Epithelial cell of proximal tubule (primary cell): ENCODE measurements at places on chromosomes 1 and 21.

- DNase-seq = no peak
Measured at GRCh38 chr21:32611471-32611997, 643 bp downstream of the CFAP298 start.

- DNase-seq = no peak
Measured at GRCh38 chr1:36645867-36646266, 163.2 kb upstream of the CSF3R start.

DNA sequence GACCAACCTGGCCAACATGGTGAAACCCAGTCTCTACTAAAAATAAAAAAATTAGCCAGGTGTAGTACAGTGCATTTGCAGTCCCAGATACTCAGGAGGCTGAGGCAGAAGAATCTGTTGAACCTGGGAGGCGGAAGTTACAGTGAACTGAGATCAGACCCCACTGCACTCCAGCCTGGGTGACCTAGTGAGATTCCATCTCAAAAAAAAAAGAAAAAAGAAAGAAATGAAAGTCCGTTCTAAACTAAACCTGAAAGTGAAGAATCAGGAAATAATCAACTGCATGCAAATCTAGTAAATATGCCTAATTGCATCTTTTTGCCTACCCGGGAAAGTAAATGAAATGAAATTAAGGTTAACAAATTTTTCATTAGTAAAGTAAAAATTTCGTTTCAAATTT is 99.6 kb downstream of the ZZZ3 start:
- DNase-seq = no peak

- no peak for DNase-seq
Measured at GRCh38 chr21:27047283-27047657, 80.4 kb upstream of the ADAMTS5 start.

GRCh38 chr1:158013840-158014730 is 20.6 kb downstream of the KIRREL1 start:
- DNase-seq = no peak

DNA sequence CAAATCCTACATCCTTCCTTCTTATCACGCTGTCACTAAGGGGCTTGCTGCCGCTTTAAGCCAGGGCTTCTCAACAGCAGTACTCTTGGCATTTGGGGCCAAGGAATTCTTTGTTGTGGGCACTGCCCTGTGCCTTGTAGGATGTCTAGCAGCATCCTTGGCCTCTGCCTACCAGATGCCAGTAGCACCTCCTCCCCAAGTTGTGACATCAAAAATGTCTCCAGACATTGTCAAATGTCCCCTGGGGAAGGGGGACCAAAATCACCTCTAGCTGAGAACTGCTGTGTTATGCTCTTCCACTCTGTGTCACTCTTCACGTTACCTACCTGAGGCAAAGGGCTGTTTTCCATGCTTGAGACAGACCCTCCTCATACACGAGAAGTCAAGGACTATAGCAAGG is 400.3 kb upstream of the POU3F1 start:
- no peak for DNase-seq

DNA sequence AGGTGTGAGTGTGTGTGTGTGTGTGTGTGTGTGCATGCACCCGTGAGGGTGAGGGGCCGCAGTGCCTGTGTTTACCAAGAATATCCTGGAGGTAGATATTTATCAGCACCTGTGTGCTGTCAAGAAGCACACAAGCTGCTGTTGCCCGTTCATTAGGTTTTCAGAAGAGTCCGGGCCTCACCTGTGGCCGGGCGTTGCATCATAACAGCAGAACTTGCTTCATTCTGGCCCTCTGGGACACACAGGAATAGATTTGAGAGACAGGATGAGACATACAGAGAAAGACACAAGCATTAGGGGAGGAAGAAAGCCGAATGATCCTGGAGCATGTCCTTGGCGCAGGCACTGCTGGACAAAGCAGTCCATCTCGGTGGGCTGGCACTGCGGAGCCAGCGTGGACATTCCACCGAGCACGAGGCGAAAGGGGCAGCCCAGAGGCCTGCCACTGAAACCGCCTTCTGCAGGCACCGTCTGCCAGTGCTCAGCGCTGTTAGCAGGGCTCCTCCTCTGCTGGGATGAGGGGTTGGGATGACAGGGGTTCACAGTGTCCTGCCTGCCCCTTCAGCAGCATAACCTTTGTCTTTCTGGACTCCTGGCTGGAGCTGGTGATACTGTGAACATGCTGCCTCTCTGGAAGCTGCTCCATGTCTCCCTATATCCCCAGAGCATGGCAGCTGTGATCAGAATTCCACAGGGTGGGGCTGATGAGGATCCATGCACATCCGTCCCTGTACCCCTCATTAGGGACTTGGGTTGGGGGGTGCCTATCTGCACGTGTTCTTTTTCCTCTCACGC is 81.1 kb downstream of the PEX14 start:
- DNase-seq = no peak

- no peak for DNase-seq
Measured at GRCh38 chr21:45613881-45614280, 29.6 kb upstream of the PCBP3 start.

DNA sequence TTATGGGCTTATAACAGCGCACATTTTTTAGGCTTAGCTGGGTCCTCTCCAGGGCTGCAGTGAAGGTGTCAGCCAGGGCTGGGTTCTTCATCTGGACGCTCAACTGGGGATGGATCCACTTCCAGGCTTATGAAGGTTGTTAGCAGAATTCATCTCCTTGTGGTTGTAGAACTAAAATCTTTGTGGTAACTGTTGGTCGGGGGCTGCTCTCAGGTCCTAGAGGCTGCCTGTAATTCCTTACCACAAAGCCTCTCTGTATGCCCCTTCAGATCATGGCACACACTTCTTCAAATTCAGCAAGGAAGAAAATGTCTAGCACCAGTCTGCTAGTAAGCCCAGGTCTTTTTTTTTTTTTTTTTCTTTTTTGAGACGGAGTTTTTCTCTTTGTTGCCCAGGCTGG is 40.9 kb upstream of the EPS8L3 start:
- DNase-seq = no peak

GRCh38 chr1:172851077-172851476 is 192.2 kb downstream of the FASLG start:
- no peak for DNase-seq

GRCh38 chr1:118992237-118992825 is 4.2 kb upstream of the TBX15 start:
- DNase-seq = no peak

- DNase-seq = no peak
Measured at GRCh38 chr1:70415882-70416281, 4.8 kb downstream of the CTH start.

DNA sequence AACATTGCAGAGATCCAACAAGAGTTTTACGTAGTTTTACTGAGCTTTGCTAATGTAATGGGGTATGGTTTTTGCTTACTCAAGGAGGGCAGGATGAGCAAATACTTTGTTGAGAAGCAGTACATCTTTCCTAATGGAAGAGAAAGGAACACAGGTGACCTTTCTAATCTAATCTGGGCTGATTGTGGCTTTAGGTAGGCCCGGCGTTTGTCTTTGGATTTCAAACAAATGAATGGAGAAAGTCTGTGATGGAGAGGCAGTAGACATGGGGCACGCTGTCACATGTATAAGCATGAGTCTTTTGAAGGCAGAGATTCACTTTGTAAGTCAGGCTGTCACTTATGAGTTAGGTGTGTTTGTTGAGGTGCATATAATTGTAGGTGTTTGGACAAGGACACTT is 1.7 kb downstream of the PLEKHM2 start:
- no peak for DNase-seq
